ENCODE measurements at places on chromosomes 13 and 19. TPM values are rescaled to one million over a fixed set of nuclear protein-coding genes. Genes with fewer than 3 reads are reported as not detected.
A peak's percentile ranks its signal among the peaks of the same experiment; 100 is the strongest.

DNA sequence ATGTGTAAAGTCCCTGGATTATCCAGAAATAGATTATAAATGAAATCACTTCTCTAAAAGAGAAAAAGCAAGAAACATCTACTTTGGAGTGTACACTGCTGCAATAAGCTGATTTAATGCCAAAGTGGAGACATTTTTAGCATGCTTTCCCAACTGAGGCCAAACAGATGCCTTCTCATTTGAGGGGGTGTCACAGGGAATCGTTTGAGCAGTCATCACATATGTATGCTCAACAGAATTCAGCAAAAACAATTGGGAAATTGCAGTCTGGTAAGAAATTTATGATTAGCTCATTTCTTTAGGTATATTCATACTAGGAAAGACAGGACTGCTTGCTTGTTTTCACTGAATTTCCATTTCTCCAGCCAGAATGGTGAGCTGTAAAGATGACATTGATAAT lies 27.3 kb upstream of the TPP2 start:
- DNase-seq, result no peak

Gene ZNF99
- total RNA-seq, result not detected

GRCh38 chr13:66859078-66859477 lies 371.1 kb downstream of the PCDH9 start:
- no peak for DNase-seq

Gene TEX26
- total RNA-seq, result not detected

GRCh38 chr13:40342901-40343300 lies 323.5 kb downstream of the FOXO1 start:
- no peak for DNase-seq

DNA sequence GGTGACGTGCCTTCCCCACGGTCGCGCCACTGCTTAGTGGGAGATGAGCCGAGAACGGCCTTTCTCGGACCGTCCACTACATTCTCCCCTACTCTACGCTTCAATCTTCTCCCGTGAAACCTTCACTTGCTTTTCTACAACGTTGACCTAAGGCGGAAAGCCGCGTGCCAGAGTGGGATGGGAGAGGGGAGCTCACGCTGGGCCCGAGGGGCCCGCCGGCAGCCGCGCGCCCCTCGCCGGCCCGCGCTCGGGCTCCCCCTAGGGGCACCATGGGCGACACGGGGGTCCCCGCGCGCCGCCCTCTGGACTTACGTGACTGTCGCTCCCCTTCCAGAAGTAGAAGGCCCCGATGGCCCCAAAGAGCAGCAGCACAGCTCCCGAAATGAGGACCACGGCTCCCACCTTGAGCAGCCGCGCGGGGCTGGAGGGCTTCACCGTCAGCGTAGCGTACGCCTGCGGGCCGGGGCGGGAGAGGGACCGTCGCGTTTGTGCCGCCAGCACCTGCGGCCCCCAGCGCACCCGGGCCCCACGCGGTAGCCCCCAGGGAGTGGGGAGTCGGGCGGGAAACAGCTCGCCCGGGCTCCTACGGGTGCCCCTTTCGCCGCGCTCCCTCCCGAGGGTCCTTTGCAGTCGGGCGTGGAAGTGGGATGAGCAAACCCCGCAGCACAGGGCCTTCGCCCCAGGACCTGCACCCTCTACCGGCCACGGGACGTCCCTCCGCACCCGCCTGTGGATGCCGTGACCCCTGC lies 727 bp downstream of the CNMD start:
- no peak for DNase-seq

- no peak for DNase-seq
These were observed 22.1 kb downstream of the CD70 start for GRCh38 chr19:6568816-6569215.

- DNase-seq, result no peak
These were observed 7.3 kb upstream of the CYP2A7 start for GRCh38 chr19:40889366-40889765.

Gene NLRP5
- total RNA-seq, result not detected

DNA sequence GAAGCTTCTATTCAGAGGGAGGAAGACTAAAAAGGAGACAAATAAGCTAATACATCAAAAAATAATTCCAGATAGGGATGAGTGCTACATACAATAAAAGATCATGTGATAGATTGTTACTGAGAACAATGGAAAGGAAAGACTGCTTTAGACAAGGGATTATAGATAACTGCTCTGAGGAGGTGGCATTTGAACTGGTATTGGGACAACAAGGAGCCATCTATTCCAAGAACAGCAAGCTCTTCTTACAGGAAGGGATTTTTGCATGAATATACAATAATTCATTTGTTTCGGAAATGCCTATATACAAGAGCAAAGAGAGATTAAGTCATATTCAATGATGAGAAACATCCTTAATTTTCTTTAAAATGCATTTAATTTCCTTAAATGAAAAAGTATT lies 540.5 kb upstream of the KLF12 start:
- DNase-seq, result no peak

Gene CGB8
- not detected for total RNA-seq

Gene ZNF563
- total RNA-seq, result 2.6 TPM

- no peak for DNase-seq
These were observed 64.9 kb downstream of the EDNRB start for GRCh38 chr13:77853703-77854102.

DNA sequence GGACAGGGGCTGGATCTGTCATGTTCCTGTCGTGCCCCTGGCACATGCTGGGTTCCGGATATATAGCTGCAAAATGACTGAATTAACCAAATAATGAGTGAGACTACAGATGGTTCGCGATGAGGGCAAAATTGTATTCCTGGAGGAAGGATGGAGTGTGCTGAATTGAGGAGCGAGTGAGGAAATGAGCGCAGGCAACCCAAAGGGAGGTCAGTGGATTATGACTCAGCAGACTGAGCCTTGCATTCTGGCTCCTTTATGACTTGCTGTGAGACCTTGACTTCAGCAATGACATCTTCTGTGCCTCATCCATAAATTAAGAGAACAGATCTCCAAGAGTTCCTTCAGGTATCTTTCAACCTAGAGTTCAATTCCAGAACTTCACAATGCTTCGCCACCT lies 115.0 kb upstream of the CLDN10 start:
- DNase-seq, result no peak

Gene PCDH17
- 1.8 TPM for total RNA-seq

GRCh38 chr13:45615501-45616101 lies at the start of gene ERICH6B:
Gene ERICH6B, minus strand, starts transcription at chr13:45615739. Its CDS starts 18,734 bp downstream, at chr13:45597005.
- DNase-seq, result no peak

Gene OR10H1
- not detected for total RNA-seq

GRCh38 chr13:100547791-100548201 lies 40.8 kb downstream of the GGACT start:
- DNase-seq, result no peak

Gene IL4I1
- 1.3 TPM for total RNA-seq

GRCh38 chr19:49799798-49800376 lies 13.2 kb downstream of the FUZ start:
- DNase-seq, result no peak

Gene LSM14A
- total RNA-seq, result 78.2 TPM

GRCh38 chr19:41324921-41325639 lies 15.1 kb downstream of the CCDC97 start:
- peak; percentile 62 for DNase-seq

- DNase-seq, result no peak
These were observed 3.3 kb upstream of the TM6SF2 start for GRCh38 chr19:19276386-19276785.

DNA sequence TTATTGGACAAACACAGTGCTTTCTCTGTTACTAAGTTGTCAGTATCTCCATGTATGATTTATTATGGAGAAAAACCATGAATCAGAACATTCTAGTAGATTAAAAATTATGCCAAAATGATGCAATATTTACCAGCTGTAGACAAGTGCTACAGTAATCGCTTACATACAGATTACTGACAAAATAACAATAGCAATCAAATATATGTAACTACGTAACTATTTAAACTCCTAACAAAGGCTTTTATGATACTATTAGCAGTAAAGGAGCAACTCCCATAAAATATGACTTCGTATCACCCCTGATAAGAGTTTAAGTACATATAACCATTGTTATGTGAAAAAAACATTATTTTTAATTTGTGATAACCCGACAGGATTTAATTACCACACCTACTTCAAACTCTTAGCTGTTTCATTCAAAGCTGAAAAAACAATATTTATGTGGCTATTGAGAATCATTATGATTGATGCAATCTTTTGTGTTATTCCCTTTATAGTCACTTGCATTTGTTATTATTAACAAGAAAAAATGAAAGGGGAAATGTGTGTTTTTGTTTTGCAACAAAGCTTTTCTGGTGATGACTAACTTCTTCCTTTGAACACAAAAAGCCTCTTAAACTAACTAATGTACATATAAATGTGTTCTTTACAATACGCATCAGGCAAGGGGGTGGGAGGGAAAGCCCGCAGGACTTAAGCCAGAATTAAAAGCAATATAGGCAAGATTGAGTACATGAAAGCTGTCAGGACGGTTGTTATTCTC lies 147.4 kb downstream of the ABCC4 start:
- no peak for DNase-seq

Gene IGFL2
- not detected for total RNA-seq

- DNase-seq, result no peak
These were observed 45.5 kb downstream of the C13orf42 start for GRCh38 chr13:51065372-51066090.

Gene PSG1
- not detected for total RNA-seq

DNA sequence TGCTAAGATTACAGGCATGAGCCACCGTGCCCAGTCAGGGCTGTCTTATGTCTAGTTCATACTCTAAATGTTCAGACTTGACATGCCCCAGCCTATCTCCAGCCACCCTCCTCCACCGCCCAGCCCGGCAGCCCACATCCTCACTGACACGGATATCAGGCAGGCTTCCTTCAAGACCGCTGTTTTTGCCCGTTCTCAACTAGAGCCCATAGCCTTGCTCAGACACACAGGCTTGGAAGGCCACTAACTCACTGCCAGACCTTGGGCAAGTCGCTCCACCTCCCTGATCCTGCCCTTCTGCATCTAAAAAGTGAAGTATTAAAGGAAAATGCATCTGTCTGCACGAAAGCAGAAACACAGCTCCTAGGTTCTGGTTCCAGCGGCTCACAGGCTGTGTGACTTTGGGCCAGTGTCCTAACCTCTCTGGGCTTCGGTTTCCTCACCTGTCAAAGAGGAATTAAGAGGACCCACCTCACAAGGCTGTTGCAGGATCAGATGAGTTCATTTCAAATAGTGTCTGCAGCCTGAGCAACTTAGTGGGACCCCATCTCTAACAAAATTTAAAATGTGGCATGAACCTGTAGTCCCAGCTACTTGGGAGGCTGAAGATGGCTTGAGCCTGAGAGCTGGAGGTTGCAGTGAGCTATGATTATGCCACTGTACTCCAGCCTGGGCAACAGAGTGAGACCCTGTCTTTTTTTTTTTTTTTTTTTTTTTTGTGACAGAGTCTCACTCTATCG lies 14.5 kb upstream of the CERS4 start:
- peak; percentile 39 for DNase-seq

- DNase-seq, result no peak
These were observed 232.1 kb downstream of the DIAPH3 start for GRCh38 chr13:59931621-59932020.

DNA sequence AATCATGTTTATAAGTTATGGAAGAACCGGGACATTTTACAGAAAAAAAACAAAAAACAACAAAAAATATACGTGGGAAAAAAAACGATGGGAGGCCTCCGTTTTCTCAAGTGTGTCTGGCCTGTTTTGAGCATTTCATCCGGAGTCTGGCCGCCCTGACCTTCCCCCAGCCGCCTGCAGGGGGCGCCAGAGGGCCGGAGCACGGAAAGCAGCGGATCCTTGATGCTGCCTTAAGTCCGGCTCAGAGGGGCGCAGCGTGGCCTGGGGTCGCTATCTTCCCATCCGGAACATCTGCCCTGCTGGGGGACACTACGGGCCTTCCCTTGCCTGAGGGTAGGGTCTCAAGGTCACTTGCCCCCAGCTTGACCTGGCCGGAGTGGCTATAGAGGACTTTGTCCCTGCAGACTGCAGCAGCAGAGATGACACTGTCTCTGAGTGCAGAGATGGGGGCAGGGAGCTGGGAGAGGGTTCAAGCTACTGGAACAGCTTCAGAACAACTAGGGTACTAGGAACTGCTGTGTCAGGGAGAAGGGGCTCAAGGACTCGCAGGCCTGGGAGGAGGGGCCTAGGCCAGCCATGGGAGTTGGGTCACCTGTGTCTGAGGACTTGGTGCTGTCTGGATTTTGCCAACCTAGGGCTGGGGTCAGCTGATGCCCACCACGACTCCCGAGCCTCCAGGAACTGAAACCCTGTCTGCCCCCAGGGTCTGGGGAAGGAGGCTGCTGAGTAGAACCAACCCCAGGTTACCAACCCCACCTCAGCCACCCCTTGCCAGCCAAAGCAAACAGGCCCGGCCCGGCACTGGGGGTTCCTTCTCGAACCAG lies 1.8 kb upstream of the APOE start:
- no peak for DNase-seq

DNA sequence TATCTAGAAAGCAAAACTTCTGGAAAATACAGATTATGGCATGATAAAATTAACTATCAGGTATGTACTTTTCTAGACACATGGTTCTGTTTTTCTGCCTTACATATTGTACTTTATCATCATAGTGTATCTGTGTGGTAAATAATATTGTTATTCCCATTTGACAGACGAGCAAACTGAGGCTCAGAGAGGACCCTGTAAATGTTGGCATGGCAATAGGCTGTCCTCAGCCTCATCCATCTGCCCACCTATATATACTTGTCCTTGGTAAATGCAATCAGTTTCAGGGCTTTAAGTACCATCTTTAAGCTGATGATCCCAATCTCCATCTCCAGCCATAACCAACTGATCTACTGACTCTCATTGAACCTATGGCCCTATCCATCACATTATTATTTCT lies 178.0 kb downstream of the DCT start:
- no peak for DNase-seq

GRCh38 chr13:66723576-66723975 lies 506.6 kb downstream of the PCDH9 start:
- DNase-seq, result no peak

Gene GRIN2D
- total RNA-seq, result 0.61 TPM

DNA sequence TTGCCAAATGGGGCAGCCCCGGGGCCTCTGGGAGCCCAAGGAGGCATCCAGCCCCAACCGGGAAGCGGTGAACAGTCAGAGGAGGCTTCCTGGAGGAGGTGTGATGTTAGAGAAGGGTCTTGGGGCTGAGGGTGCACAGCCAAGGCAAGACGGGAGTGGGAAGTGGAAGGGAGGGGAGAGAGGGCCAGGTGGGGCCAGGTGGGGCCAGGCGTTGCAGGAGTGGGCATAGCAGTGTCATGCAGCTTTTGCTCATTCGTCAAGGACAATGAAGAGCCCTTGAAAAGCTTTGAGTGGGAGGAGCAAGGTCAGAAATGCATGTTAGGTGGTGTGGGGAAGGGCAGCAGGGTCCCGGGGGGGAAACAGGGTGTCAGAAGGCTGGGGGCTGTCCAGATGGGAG lies 1.8 kb downstream of the FBN3 start:
- DNase-seq, result no peak

DNA sequence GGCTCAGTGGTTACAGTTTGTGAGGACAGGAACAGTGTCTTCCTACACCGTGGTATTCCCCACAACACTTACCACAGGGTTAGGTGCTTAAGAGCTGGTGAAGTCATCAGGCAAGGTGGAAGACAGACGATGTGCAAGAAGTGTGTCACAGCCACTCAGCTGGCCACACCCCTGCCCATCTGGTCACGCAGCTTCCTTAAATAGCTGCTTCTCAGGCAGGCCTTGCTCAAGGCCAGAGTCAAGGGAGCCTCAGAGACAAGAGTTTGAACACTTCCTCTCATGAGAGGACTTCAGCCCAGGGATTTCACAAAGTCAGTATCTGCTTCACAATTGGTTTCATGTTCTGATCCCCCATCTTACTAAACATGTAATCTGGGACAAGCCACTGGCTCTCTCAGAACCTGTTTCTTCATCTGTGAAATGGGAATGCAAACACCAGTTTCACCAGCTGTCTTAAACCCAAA lies 80.3 kb upstream of the FRY start:
- peak; percentile 51 for DNase-seq
